ENCODE measurements at places on chromosomes 1 and 21.

DNA sequence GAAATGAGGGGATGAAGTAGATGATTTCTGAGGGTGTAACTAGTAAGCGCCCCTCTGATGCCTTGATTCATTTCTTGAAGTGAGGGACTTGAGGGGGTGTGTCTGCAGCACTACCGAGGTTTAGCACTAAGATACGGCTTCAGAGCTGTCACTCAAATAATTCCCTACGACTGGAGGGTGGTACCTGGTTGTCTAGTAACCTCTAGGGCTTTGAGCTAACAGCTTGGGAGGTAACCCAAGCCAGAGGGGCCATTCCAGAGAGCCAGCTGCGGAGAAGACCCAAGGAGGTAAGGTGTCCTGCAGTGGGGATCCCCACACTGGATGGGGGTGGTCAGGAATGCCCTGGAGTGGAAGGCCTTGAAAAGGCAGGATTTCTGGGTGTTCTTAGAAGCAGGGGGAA is at the start of gene TTC24:
TTC24 (plus strand) TSS at position 252 of the 400 bp plus-strand sequence. CDS start 1,642 bp downstream, outside the sequence.
- DNase-seq = no peak

DNA sequence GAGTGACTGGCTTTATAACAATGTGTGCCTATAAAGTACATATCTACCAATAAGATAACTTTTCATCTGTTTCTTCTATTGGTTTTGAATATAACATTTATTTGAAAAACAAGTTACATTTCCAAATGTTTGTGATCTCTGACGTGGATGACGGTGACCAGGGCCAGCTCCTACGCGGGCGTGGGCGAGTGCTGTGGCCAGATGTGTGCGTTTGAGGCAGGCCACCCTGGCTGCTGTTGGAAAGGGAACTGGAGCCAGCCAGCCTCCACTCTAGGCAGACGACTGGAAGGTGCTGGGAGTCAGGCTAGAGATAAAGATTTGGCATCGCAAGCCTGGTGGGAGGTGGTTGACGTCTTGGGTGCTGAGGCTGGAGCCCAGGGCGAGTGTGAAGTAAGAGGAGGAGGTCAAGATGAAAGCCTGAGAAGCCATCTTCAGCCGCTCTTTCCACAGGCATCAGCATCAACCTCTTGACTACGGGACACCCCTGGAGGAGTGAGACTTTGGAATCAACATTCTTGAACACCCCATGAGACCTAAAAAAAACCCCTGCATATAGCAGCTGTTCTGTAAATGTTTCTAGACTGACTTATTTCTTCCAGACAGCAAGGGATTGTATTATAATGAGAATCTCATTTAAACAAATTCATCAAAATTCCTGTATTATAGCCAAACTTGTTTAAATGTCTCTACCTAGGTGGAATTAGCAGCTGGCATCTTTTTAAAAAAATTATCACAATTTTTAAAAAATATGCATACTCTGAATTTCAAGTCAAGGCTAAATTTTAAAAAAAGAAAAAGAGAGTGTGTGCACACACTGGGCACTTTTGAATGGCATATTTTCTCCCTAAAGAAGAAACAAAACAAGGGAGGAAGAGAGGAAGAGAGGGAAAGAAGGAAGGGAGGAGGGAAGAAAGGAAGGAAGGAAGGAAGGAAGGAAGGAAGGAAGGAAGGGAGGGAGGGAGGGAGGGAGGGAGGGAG is 112.5 kb upstream of the SLC44A3 start:
- DNase-seq = no peak

- no peak for DNase-seq
Measured at GRCh38 chr1:30471307-30471706, 252.1 kb downstream of the MATN1 start.

GRCh38 chr1:175562452-175562851 is 180.9 kb downstream of the TNR start:
- no peak for DNase-seq

Measured in stimulated activated CD4-positive, alpha-beta T cell treated with anti-CD3 and anti-CD28 coated beads, Interleukin-1b, Interleukin-23, amount 100 ng/mL, for 4 hours (primary cell).